GM10248 (cell line): ENCODE measurements at places on chromosomes 2 and 18.

DNA sequence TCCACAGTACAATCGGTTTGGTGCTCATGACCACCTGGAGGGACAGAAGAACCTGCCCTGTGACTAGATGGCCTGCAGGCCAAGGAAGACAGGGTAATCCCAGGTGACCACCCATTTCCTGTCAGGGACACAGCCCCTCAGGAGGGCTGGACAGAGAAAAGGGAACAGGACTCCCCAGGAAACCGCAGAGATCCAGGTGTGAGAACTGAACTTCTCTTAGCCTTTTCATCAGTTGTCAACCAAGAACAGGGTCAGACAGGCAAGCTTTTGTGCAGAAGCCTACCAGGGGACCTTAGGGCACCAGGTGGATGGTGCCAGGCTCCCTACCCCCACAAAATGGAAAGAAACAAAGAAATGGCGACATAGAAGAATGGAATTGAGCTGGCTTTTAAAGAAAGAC, 132.3 kb downstream of the HDAC4 start:
- no peak for DNase-seq

- no peak for DNase-seq
These were observed 1.9 kb downstream of the NOP58 start for GRCh38 chr2:202267495-202267894.

- DNase-seq, result no peak
These were observed 20.6 kb downstream of the PDE1A start for GRCh38 chr2:182406221-182406620.

GRCh38 chr2:45344071-45344470, 267.0 kb downstream of the SRBD1 start:
- no peak for DNase-seq

DNA sequence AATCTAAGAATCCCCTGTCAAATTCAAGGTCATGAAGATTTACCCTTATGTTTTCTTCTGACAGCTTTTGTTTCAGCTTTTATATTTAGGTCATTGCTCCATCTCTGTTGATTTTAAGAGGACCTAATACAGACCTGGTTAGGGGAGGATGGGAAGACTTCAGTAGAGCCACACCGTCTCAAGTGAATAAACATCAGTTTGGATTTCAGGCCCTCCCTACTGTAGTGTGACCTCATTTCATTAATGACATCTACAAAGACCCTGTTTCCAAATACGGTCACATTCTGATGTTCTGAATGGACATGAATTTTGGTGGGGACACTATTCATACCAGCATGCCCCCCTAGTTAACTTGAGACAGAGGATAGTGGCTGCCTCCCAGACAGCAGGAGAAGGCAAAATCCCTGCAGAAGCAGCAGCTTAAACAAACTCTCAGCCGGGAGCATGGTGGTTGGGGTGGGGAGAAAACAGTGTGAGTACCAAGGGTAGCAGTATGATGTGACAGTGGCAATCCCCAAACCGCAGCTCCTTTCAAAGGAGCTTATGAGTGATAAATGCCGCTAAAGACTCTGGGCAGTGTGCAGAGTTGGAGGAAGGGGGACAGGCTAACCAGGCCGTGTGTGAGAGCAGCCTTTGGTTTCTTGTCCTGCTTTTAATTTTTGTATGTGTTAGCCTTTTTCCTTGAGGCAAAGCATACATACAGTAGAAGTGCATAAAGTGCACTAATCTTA, 65.9 kb upstream of the TNP1 start:
- no peak for DNase-seq

GRCh38 chr2:64640153-64641044, 13.3 kb downstream of the SERTAD2 start:
- no peak for DNase-seq

GRCh38 chr18:3529077-3529476, 79.1 kb downstream of the TGIF1 start:
- DNase-seq, result no peak

DNA sequence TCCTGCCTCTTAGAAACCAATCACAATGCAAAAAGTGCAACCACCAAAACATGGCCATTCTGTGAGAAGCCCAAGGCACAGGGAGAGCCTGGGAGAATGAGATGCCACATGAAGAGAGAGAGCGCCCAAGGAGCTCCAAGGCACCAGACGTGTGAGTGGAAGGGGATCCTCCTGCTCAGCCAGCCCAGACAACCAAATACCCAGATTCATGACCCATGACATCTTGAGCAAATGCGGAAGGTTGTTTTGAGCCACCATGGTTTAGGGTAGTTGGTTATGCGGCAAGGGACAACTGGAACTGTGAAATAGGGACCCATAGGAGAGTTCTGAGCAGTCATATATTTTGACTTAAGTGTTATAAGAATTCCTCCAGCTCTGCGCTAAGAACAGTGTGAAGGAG, 7.0 kb downstream of the AFF3 start:
- no peak for DNase-seq

DNA sequence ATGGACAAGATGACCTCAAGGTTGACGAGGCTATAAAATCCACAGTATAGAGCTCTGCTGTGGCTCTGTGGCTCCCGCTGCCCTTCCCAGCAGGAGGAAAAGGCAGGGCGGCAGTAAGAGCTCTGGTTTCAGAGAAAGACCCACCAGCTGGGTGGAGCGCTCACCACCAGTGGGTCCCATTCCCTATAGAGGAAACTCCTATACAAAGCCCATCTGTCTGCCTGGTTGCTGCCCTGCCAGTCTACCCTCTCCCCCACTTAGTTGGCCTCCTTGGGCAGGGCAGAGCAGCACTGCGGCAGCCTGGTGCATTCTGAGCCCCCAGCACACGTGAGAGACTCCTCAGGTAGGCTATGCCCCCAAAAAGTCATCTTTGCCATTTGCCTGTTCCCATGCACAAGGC, 26.5 kb downstream of the TNS1 start:
- DNase-seq, result no peak

DNA sequence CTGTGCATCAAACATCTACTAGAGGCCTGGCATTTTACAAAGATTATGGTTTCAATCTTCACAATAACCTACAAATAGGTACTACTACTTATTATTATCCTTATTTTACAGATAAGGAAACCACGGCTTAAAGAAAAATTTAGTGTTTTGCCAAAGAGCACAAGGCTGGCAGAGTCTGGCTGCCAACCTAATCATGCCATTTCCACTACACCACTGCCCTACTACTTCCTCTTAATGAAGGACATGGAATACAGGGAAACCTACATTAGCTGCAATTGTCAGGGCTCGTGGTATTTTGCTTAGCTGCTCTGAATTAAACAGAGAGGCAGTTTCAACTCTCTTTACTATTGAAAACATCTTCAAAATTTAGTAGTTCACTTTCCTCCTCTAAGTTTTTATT, 5.9 kb downstream of the MBOAT2 start:
- DNase-seq, result no peak

DNA sequence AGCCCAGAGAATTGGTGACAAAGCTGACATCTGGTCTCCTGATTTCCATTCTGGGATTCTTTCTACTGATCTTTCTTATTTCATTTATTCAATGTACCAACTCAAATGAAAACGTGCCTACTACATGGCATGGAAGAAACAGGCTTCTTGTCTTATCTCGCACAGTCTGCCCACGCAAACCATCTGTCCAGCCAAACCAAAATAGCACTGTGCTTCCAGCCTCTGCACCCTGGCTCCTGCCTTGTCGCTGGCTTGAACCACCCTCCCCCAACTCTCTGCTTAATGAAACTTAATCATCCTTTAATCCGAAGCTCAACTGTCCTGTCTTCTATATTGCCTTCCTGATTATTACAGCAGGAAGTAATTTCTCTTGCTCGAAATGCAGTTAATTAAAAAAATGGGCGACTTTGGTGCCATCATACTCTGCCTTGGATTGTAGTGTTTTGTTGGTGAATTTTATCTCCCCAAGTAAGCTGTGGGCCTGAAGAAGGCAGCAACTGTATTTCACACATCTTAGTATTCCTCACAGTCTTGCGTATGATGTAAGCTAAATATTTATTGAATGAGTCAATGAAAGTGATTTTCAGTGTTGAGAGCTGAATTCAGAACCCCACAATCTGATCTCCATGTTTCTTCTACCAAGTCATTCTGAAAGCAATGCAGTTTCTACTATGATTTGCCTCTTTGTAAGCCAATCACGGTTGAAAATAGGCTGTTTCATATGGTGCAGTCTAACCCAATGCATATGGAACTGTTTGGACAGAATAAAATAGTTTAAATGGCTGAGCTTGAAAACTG, 190.8 kb downstream of the TMEM247 start:
- no peak for DNase-seq

DNA sequence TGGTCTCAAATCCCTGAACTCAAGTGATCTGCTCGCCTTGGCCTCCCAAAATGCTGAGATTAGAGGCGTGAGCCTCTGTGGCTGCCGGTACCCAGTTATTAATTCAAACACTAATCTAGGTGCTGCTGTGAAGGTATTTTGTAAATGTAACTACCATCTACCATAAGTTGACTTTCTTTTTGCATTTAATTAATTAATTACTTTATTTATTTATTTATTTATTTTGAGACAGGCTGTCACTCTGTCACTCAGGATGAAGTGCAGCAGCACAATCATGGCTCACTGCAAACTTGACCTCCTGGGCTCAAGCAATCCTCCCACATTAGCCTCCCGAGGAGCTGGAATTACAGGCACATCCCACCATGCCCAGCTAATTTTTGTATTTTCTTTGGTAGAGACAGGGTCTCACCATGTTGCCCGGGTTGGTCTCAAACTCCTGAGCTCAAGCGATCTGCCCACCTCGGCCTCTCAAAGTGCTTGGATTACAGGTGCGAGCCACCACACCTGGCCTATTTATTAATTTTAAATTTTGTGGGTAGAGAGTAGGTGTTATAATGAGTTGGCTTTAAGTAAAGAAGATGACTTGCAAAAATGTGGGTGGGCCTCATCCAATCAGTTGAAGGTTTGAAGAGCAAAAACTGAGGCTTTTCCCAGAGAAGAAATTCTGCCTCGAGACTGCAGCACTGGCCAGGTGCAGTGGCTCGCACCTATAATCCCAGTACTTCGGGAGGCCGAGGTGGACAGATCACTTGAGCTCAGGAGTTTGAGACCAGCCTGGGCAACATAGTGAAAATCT, 17.3 kb upstream of the NMUR1 start:
- DNase-seq, result no peak

GRCh38 chr2:23271230-23271629, 113.7 kb upstream of the KLHL29 start:
- DNase-seq, result no peak

GRCh38 chr2:158637357-158637756, 157.8 kb upstream of the DAPL1 start:
- DNase-seq, result no peak

GRCh38 chr2:35548171-35548570, 807.4 kb upstream of the CRIM1 start:
- no peak for DNase-seq

DNA sequence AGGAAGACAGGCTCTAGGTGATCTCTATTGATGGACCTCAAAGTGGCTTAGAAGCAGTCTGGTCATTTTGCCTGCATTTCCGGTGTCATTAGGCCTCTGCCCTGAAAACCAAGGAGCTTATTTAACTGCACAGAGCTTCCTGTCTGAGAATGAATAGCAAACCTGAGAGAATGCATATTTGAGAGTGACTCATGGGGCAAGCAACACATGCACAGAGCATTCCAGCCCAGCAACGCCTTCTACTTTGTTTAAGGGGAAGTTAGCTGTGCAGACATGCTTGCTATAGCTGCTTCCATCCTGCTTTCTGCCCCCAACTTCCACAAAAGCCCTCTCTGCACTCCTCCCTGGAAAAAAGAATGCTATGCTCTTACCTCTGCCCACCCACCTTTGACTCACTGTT, 232.8 kb downstream of the GRB14 start:
- no peak for DNase-seq

DNA sequence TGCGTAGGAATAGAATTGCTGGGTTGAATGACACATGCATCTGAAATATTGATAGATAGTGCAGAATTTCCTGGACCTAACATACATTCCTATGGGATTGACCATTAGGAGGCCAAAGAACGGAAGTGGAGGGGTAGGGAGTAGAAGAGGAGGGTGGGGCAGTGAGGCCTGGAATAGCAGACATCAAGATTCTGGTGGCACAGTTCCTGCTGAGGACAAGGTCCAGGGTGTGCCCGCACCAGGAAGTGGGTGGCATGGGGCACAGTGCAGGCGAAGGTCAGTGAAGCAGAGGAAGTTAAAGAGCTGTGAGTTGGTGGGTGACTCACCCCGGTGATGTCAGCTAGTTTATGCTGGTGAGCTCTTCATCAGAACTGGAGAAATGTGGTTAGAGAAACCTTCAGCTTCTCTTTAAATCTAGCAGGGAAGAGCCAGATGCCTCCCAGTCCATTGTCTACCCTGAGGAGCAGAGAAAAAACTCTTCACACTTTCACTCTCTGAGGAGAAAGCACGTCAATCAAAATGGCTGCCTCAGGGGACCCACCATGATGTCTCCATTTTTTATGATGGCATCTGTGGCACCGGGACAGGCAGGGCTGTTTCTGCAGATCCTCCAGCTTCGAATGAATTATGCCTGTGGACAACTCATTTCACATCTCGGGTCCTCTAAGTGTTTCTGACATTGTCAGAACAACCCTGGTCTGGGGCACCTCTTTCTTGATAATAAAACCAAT, 55.9 kb upstream of the CTLA4 start:
- no peak for DNase-seq

DNA sequence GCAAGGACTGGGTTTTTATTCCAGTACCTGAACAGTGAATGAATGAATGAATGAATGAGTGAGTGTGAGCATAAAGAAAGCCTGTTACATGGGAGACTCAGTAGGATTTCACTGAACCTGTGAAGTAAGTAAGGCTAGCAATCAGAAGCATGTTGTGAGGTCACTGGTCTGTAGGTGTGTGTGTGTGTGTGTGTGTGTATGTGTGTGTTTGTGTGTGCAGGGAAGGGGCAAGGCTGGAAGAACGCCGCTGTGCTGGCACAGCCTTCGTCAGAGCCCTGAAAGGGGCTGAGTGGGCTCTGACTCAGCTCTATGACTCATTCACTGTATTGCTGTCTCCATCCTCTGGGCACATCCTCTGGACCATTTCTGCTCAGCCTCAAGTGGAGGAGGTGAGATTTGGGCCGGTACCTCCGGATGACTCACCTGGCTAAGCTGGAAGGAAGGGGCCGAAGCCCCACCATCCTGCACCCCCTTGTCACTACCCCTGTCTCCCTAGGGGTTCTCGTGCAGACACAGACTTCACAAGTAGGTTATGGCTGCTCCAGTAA, 51.4 kb upstream of the MRPL33 start:
- DNase-seq, result no peak

- DNase-seq, result no peak
These were observed 66.5 kb upstream of the TMEM200C start for GRCh38 chr18:5961828-5962150.

DNA sequence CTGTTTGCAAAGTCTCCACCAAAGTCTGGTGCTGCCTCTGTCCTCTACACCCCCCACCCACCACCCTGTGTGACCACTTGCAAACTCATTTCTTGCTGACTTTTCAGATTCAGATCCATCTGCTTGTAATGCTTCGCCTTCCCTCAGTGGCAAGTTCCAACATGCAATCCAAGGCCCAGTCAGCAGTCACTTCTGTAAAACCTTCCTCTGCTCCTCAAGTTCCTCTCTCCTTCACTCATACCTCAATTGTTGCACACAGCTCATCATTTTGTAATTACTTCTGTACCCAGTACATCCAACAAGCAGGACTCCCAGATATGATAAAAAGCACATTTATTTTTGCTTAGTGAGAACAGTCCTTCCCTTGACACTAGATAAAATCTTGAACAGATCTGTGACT, 6.5 kb upstream of the LOXHD1 start:
- no peak for DNase-seq

- no peak for DNase-seq
These were observed 126.5 kb downstream of the GPR39 start for GRCh38 chr2:132542953-132543569.
